ENCODE measurements at places on chromosomes 12 and 14.

GRCh38 chr12:11731455-11731854 is 82.0 kb downstream of the ETV6 start:
- no peak for DNase-seq

DNA sequence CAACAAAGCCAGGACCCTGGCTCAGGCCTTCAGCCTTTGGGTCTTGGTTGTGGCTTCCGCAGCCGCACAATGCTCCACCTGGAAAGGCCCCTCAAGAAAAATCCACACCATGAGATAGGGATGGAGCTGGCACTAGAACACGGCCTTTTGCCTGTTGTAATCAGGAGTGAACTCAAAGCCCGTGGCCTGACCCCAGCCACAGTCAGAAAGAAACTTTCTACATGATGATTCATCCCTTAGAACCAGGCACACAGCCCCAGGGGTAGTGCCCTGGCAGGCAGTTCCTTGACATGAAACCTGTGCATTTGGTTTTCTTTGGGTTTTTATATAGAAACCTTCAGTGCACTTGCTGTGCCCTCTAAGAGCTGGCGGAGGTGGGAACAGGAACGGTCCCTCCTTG is 5.1 kb downstream of the CLMN start:
- no peak for DNase-seq

DNA sequence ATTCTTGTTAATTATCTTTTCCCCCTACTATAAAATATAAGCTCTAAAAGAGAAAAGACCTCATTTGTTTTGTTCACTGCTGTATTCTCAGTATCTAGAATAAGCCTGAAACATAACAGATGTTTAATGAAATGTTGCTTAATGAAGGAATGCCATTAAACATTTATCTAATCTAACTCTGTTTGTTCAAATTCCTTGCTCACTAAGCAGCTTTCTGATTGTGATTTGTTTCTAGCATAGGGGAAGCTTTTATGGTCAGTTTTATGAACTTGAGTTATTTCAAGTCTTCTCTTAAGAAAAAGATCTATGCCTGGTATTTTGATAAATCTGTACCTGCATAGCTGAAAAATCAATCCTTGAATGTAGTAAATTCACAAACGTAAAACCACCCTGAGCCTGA is 308.6 kb downstream of the CCDC91 start:
- no peak for DNase-seq

DNA sequence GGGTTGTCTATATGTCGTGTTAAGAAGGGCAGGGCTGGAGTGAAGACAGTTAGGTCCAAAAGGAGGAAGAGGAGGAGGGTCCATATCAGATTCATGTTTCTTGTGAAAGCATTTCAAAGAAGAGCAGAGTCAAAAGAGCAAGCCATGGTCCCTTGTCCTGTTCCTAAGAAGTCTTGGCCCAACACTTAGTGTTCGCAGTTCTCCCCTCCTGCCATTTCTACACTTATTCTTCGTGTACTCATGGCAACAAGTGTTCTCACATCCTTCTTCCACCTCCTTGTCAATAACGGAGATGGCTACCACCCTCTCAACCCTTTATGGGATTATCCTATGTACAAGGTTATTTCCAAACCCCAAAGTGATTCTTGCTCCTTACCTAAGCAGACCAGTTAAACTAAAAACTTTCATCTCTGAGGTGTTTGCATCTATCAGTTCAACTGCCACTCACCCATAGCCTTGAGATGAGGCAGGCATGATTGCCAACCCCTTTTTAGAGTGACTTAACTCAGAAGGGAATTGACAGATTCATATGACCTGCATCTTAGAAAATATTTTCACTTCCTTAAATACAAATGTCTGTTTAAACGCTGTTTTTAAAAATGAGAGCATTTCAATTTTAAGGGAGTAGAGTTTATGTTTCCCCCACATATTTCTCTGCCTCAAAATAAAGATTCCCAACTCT is 19.8 kb upstream of the RNASE2 start:
- DNase-seq, result no peak

DNA sequence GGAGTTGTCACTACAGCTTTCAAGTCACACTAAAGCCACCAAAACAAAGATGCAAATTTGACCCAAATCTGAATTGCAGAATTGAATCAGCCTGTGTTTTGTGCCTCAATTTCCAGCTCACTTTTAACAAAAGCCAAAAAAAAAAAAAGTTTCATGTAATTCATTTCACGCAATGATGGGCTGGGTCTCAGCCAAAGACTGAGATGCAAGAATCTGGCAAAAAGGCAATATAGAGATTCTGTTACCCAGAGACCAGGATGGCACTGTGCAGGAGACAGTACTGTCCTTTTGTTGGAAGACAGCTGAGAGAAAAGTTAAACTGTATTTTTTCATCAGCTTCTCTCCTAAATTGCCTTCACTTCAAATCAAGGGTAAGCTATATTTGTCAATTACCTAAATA is 205.7 kb upstream of the NPAS3 start:
- no peak for DNase-seq

DNA sequence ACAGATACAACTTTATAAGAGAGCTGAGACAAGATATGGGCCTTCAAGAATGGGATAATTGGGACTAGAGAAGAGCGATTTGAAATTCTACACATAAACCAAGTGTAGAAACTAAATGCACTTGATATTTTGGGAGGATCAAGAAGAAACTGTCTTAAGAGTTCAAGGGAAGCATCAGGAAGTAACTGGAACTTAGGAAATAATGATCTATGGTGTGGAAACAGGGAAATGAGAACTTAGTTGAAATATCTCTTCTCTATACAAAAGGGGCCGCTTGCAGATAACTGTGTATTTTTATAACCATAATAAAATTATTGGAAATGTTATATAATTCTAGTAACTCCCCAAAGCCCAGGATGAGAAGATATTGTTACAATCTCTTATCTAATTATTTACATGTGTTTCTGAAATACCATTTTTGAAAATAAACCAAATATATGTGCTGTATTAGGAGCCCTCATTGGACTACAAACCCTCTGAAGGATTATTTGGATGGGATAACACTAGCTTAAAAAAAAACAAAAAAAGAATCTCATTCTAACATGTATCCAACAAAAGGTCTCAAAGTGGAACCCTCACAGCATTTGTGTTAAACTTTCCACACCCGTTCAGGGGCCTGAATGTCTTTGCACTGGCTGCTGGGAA is 84.7 kb upstream of the FLRT2 start:
- DNase-seq, result no peak

DNA sequence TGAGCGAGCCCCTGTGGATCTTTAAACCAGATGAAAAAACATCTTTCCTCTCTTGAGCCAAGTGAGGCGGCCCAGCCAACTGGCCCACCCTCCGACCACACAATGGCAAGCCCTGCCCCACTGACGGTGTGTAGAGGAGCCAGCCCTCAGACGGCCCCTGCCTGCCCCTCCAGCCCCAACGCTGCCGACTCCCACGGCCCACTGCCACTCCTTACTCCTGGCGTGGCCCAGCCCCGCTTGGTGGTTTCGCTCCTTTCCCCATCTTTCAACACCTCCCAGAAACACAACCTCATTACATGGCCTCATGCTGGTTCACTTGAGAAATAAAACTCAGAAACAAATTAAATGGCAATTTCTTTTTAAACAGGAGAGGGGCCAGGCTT is 80.6 kb upstream of the DICER1 start:
- DNase-seq, result no peak
